Stimulated activated naive CD4-positive, alpha-beta T cell (primary cell): ENCODE measurements at places on chromosomes 5 and 9.

DNA sequence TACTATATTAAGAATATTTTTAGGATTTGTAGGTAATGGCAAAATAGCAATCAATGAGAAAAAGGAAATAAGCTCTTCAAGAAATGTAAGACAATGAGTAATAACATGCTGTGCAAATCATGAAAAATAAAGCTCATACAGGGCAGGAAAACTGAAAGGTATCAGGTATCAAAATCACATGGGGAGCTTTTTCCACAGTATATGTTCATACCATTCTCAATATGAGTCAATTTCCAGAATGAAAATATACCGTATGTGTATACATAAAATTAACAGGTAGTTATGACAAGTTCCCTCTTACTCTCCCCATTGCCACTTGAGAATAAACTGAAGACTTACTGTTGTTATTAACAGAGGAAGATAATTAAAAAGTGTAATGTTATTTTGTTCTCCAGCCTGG lies 35.9 kb downstream of the EFCAB9 start:
- no peak for DNase-seq

DNA sequence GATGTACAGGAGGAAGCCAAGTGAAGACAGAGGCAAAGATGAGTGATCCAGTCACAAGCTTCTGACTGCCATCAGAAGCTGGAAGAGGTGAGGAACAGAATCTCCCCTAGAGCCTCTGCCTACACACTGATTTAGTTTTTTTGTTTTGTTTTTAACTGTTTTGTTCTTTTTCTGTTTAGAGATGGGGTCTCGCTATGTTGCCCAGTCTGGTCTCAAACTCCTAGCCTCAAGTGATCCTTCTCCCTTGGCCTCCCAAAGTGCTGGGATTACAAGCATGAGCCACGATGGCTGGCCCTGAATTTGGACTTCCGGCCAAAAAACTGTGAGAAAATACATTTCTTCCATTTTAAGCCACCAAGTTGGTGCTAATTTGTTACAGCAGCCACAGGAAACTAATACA lies 204.7 kb upstream of the ZNF608 start:
- no peak for DNase-seq

DNA sequence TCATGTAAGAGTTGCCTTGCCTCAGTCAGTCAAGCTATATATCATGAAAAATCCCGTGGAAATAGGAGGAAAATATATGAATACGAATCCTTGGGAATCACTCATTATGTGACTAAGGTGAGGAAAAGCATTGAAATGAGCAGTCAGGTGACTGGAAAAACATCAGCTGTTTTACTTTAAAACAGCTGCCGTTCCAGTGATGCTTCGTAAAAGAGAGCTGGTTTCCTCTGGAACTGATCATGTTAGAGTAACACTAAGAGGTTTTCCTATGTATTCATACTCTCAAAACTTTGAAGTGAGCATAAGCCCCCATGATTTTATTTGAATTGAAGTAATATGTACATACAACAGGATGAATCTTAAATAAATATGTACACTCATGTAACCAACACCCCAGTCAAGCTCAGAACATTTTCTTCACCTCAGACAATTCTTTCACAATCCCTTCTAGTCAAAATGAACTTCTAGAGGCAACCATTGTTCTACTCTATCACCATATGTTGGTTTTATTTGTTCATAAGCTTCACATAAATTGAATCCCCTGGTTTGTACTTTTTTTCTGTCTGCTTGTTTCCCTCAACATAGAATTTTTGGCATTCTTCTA lies 107.7 kb downstream of the SLC25A46 start:
- no peak for DNase-seq

GRCh38 chr9:119375892-119376291 lies 6.7 kb upstream of the BRINP1 start:
- DNase-seq = no peak

DNA sequence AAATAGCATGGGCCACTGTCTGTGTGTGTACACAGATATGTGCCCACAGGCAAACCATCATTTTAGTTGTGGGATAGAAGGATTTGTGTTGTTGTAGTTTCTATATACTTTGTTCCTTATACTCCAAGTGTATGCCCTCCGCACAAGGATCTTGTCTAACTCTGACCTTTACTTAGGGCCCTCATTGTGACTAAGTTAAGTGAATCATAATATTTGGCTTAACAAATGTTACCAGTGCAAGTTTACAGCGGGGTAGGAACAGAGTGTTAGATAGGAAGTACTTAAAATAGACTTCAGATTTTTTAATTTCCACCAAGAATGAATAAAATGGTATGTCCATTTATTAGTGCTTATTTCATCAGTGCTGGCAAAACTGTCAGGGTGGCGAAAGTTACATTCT lies 29.5 kb upstream of the CYFIP2 start:
- DNase-seq = no peak

DNA sequence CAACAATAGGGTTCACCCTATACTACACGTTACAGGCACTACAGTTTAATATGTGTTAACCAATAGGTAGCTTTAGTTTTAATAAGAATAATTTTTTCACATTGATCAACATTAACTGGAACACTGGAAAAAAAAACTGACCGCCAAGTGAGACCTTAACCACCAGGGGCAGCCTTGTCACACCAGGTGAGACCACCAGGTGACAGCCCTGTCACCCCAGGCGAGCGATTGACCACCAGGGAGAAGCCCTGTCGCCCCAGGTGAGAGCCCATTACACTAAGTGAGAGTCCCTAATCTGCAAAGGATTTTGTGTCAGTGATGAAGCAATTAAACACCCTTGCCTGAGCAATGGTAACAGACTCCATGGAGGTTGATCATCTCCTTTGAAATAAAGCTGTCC lies 75.4 kb upstream of the SYK start:
- no peak for DNase-seq

- DNase-seq = no peak
Observed at GRCh38 chr5:84265130-84265529, 119.5 kb downstream of the EDIL3 start.

DNA sequence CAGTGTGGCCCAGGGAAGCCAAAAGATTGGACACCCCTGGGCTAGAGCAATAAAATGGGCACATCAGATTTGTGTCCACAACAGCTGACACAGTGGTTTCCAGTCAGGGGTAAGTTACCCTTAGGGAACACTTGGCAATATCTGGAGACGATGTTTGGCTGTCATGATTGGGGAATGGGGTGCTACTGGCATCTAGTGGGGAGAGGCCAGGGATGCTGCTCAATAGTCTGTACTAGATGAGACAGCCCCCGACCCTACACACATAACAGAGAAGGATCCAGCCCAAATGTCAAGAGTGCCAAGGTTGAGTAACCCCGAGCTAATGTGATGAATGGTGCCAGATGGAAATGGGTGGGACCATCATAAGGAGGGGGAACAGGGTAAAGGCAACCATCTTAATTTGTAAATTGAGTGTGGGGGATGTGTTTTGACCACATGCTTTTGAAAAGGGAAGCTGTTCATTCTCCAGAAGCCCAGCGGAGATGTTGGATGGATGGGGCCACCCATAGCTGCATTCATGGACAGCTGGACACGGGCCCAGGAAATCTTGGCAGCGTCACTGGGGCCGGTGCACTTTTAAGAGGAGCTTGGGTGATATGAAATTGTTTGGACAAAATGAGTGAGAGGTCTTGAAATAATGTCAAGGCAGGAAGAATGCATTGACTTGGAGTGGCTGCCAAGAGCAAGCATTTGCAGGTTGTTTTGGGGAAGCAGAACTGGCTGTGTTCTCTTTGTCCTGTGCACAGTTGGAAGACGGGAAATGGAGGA lies 33.4 kb downstream of the SYK start:
- DNase-seq = no peak

DNA sequence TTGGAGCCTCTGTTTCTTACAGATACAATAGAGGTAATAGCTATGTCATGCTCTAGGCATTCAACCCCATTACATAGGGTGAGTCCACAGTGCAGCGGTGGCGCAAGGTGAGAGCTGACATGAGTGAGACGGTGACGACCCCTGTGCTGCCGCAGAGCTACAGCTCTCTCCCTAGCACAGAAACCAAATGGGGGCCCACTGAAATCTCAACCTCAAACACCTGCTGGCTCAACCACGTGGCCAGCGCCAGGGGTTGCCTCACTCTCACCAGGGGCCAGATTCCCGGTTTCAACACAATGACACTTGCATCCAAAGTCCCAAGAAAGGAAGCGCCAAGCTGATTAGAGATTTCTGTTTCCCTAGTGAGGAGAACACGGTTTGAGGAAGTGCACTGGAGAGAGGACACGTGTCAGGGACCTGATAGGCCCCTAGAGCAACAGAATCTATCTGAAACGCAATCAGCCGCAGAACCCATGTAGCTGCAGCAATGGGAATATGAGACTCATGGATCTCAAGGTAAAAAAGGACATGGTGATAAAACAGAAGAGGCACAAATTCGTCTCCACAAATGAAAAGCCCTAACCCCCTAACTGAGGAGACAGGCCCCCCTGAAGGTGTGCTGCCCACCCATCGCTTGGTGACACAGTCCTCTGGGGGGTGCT lies 114.3 kb downstream of the CRB2 start:
- no peak for DNase-seq

DNA sequence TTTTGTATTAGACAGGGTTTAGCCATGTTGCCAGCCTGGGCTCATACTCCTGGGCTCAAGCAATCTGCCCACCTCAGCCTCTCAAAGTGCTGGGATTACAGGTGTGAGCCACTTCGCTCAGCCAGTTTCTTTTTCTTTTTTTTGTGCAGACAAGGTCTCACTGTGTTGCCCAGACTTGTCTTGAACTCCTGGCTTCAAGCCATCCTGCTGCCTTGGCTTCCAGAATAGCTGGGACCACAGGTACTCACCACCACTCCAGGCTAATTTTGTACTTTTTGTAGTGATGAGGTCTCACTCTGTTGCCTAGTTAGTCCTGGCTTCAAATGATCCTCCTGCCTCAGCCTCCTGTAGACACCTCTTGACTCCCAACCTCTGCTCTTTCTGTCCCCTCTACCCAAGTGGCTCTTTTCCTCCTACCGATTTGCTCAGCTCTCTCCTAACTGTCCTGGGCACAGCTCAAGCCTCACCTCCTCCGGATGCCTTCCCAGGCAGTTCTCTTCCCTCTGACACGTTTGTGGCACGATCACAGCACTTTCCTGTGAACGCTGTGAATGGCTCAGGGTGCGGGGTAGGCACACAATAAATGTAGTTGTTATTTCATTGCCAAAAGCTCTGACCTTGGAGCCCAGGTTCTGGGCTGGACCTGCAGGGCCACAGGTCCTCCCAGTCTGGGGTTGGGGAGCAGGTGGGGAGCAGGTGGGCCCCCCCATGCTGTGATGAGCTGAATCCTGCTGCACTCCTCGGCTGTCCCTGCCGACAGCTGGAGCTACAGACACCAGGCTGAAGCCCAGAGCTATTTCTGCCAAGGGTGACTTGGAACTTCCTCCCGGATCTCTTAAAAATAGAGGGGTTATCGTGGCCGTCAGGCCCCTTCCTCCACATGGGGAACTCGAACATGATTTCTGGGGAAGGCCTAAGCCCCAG lies 23.9 kb downstream of the GFI1B start:
- no peak for DNase-seq

- DNase-seq = no peak
Observed at GRCh38 chr5:168585119-168585856, 6.1 kb upstream of the PANK3 start.

GRCh38 chr9:22240619-22241018 lies 206.0 kb upstream of the DMRTA1 start:
- DNase-seq = no peak

DNA sequence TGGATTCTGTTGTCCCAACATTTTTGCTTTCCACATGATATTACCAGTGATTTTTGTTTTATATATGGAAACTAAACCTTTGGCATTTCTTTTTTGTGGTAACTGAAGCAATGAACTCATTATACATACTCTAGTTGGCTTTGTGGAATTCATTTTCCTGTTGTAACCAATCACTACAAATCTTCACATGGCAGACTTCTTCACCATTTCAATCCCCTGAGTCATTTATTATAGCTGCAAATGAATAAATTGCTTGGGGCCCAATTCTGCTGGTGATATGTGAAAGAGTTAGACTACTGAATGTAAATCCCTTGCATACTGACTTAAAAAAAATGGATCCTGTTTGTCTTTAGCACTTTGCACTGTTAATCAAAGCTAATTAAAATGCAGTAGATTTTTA lies 1709.6 kb upstream of the WWC1 start:
- DNase-seq = no peak

DNA sequence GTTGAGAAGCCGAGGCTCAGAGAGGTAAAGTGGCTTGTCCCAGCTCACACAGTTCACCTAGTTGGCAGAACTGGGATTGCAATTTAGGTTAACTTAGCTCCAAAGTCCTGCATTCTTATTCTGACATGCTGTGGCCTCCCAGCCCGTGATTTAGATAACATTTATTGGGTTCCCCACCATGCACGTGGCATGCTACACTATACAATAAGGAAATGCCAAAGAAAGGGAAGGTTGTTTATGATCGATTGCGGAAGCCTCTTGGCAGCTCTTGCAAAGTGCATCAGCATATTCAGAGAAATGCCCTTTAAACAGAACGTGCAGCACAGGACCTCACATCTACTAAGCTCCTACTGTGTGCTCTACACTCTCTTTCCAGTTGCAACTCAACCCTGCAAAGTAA lies 3.2 kb downstream of the NEURL1B start:
- DNase-seq = no peak

DNA sequence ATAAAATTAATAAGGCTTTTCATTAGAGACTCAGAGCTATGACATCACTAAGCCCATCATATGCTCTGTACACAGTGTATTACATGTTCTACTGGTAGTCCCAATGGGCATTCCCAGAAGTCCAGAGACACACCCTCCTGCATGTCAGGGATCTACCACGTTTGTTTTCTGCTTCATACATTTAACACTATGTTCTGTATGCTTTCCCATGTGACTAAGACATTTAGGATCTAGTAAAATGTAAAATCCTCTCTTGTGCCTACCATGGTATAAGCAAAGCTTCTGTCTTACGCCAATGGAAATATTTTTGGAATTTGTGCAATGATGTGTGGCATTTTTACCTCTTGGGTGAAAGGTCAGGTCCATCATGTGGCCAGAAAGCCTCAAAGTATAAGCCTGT lies 192.4 kb downstream of the ADAMTSL1 start:
- DNase-seq = no peak

DNA sequence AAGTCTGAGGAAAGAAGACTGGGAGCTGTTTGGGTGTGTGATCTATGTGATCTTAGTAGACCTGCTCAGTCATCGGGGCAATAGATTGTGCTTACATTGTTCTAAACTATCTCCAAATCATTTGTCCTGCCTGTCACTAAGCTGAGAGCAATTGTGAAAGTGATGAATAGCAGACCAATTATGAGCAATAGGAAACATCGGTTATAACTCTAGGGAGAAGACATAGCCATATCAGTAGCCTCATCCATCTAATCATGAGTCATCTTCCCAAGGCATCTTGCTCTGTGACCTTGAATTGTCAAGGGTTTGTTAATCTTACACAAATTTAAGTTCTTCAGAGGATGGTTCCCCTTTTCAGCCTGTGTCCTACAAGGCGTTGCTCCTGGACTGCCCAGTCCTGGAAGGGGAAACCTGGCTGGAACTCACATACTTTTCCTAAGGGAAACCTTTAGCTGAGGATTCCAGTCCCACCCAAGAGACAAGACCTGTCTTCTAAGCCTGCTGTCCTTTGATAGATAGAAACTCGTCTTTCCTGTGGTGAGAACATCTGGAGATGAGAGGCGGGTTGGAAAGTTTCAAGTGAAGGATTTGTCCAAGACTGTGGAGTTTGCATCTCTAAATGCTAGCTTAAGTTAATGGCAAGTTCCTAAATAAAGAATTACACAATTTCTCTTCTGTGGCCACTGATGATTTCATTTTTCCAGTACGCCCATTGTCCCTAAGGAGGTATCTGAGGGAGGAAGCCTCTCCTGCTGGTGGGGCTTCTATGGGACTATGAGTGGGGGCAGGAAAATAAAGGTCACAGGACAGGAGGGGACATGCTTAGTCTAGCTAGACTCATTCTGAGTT lies 53.9 kb upstream of the TRIM32 start:
- no peak for DNase-seq

GRCh38 chr5:2399096-2399495 lies 352.4 kb downstream of the IRX2 start:
- no peak for DNase-seq
